Epithelial cell of prostate (primary cell): ENCODE measurements at places on chromosomes 4 and X.

DNA sequence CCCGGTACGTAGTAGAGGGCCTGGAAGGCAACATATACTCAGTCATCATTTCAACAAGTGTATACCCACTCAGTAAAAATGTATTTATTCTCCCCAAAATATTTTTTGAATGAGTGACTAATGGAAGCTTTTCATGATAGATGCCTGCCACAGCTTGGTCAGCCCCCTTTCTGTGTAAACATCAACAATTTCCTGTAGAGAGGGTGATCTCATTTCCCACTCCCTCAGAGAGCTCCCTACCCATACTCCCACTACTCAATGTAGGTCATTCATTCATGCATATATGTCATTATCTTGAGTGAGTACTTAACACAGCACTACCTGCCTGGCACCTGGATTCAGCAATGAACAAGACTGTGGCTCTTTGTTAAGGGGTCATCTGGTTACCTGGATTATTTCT is 81.9 kb downstream of the STK32B start:
- no peak for DNase-seq

- DNase-seq: no peak
These were observed 289.9 kb downstream of the ASMT start for GRCh38 chrX:1904663-1905218.

DNA sequence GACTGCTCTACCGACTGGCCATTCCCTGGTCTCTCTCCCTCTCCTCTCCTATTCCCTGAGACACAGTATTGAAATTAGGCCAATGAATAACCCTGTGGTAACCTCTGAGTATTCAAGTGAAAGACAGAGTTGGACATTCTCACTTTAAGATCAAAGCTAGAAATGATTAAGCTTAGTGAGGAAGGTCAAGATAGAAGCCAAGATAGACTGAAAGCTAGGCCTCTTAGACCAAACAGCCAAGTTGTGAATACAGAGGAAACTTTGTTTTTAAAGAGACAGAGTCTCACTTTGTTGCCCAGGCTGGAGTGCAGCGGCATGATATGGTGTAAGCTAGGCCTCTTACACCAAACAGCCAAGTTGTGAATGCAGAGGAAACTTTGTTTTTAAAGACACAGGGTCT is 64.6 kb downstream of the KDM6A start:
- no peak for DNase-seq

DNA sequence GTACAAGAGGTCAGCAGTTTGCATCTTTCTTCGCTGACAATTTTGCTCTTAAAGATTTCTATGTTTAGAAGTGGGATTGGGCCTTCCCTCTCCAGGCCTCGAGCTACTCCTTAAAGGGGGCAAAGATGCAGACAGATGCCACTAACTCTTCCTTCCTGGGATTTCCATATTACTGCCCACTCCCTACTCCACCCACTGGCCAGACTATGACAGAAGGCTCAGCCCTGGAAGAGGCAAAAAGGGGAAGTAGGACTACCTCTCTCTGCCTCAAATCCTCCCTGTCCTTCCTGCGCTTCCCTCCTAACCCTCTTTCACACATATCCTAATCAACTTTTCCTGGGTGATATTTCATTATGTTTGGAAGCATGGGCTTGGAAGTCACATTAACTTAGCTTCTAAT is 58.3 kb downstream of the EVC2 start:
- DNase-seq: no peak

GRCh38 chr4:147799986-147800555 is 68.2 kb downstream of the ARHGAP10 start:
- DNase-seq: no peak

GRCh38 chrX:9330249-9330982 is 134.4 kb upstream of the TBL1X start:
- DNase-seq: no peak

DNA sequence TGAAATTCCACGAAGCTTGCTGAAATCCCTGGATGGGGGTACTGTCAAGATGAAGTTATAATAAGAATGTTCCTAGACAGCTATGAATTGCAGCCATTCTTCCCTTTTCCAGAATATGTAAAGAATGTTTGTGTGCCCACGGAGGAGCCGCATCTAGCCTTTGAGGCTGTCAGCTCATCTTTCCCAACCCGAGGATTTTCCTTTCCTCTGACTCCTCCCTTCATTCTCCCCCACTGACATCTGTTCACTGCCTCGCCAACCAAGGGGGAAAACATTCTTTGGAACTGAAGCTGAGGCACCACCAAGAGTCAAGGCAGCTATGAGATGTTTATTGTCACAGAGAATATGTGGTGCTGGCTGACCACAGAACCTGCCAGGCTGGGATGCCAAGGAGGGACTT is 8.8 kb downstream of the NHSL2 start:
- no peak for DNase-seq

DNA sequence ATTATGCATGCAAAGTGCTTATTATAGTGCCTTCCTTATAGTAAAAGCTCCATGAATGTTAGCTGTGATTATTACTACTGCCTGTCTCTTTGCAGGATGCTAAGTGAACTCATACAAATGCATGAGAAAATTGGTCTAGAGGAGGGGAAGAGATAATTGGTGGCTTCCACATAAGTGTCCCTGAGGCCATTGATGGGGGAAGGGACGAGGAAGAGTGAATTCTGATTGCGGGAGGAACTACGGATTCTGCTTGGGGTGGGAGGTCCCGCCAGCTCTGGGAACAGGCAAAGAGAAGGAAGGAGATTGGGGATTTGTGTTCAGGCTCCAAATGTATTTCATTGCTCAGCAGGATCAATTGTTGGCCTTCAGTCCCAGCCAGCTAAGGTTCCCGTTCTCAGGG is 11.6 kb upstream of the ARHGAP36 start:
- no peak for DNase-seq

DNA sequence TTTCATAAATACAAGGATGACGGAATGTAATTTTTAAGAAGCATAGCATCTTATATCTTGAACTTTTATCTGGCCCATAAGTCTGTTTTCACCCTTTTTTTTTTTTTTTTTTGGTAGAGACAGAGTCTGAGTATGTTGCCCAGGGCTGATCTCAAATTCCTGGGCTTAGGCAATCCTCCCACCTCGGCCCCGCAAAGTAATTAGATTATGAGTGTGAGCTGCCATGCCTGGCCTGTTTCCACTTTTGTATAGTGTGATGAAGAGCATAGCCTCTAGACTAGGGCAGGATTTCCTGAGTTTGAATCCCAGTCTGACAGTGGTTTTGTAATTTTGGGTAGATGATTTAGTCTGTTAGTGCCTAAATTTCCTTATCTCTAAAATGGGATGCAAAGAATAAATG is 11.0 kb downstream of the STIM2 start:
- no peak for DNase-seq

DNA sequence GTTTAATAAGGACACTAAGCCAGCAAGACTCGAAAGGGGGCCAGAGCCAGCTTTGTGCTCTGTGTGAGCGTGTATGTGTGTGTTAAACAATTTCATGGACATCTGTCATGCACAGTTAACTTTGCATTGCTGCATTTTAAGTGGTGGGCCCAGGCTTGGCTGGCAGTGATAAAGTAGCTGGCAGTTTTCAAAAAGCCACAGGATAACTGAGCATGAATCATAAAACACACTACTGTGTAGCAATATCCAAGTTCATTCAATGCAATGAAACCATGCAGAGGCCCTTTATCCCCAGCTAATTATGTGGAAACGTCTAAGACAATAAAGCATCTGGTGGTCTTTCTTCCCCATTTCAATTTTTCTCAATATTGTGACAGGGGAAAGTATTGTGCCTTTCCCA is 132.9 kb downstream of the NKX6-1 start:
- no peak for DNase-seq

- no peak for DNase-seq
These were observed 19.8 kb downstream of the PSAPL1 start for GRCh38 chr4:7414736-7415510.

DNA sequence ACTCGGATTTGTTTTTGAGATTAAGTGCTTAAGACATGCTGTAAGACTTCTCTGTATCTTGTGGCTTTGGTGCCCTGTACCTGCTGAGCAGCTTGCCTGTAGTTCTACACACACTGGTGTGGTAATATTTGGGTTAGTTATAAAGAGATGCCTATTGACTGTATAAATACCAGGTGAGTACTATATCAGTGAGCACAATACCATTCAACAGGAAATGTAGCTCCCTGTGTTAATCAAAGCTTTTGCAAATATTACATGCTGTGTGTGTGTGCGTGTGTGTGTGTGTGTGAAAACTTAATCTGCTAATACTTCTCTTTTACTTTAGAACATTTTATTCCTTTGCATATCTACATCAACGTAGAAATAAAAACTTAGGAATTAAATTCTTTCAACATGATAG is 30.1 kb downstream of the MYOZ2 start:
- no peak for DNase-seq

DNA sequence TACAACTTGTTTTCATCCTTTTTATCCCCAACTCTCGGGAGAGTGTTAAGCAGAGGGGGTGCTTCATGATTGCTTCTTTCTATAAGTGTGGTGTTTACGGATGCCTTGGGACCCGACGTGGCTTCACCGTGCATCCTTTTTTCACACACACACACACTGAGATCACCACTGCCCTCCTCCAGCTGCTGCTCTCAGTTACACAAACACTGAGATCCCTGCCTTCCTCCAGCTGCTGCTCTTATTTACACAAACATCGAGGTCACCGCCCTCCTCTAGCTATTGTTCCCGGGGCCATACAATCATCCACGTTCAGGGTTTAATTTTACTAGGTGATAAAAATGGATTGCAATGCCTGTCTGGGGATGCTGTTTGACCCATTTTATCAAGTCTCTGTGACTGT is 155.4 kb upstream of the FAM9B start:
- DNase-seq: no peak

- no peak for DNase-seq
These were observed 45.1 kb upstream of the LGI2 start for GRCh38 chr4:25075851-25076250.

- no peak for DNase-seq
These were observed 117.4 kb upstream of the NALF2 start for GRCh38 chrX:69386681-69387080.

GRCh38 chrX:148542481-148543255 is 42.3 kb downstream of the AFF2 start:
- no peak for DNase-seq

DNA sequence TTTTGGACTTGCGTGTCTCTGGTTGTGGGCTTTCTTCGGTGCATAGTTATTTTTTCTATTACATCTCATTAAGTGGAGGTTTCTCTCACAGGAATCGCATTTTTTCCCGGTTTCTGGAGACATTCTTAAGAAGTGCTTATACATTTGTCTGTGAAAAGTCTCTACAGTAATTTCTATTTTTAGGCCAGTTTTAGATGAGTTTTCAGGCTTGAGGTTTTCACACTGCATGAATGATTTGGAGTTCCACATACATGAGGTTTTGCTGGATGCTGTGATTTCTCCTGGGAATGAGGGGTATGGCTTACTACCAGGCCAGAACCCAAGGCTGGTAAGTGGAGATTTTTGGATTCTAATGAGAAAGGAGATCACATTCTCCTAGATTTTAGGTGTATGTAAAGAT is 422.6 kb upstream of the SLIT2 start:
- DNase-seq: no peak

DNA sequence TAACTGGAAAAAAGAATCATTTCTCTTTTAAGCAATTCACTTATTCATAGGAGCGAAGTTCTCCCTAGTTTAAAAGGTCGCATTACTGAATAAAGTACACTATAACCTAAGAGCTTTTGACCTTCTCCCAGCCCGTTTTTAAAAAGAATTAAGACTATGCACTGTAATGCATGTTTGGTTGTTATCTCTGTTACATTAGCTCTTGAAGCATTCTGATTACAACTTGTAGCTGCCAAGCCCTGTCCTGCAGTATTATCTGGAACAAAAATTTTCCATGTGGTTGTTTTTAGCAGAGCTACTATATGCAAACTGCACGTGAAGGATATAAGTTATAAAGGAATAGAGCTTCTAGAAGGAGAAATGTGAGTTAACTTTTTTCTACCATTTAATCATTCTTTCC is 8.1 kb downstream of the GAB1 start:
- DNase-seq: no peak

DNA sequence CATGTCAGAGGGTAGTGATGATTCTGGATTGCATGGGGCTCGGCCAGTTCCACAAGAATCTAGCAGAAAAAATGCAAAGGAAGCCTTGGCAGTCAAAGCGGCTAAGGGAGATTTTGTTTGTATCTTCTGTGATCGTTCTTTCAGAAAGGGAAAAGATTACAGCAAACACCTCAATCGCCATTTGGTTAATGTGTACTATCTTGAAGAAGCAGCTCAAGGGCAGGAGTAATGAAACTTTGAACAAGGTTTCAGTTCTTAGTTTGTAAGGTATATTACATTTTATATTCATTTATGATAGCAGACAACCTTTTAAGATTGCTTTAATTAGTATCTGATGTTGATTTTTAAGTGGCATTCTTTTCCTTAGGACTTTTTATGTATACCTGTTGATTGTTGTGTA is 24.2 kb downstream of the REST start:
- no peak for DNase-seq

DNA sequence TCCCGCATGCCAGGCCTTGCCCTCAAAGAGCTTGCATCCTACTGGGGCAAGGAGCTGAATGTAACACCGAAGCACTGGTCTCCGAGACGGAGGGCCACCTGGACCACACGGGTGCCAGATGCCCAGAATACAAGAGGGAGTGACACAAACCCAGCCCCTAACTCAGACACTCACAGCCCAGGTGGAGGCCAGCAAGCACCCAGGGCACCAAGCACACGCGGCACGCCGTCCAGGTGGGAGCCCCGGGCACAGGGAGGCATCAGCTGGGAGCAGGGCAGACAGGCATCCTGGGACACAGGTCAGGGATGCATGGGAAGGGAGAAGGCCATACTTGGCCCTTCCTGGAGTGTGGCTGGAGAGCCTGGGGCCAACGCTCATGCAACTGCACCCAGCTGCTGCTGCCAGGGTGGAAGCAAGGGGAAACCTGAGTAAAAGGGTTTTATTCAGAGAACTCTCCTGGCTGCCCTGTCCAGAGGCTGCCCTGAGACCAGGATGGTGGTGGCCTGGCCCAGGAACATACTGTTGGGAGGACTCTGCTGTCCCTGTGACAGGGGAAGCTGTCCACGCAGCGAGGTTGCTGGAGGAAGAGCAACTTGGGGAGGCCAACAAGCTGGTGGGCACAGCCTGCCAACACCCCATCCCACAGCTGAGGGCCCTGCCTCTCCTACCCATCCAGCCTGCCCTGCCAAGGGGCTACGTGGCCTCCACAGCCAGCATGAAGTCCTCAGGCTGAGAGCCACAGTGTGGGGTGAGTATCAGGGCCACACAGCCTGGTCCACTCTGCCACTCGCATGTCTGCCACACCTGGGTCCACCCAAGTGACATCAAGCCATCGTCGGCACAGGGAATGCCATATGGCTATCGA is 22.2 kb upstream of the PPP2R2C start:
- no peak for DNase-seq

DNA sequence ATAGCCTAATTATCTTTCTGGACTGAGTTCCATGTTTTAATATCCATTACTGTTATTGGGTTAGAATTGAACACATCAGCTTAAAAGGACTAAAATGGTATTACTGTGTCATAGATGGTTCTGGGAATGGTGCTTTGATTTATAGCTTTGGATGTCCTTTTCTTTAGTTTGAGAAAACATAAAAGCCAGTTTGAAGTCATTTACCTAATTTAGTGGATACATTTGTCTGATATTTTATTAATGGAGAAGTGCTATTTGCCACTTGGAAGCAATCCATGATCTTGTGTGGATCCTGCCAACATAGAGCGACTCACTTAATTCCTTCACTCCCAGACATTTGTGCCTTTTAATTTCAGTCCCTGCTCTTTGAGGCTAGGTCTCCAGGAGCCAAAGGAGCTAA is 212.4 kb upstream of the PACRGL start:
- no peak for DNase-seq

- no peak for DNase-seq
These were observed 415.1 kb upstream of the MAD2L1 start for GRCh38 chr4:120481756-120482155.

GRCh38 chr4:154421618-154422017 is 70.0 kb downstream of the DCHS2 start:
- DNase-seq: no peak
